ENCODE measurements at places on chromosomes 1 and 21. TPM values are rescaled to one million over a fixed set of nuclear protein-coding genes. Genes with fewer than 3 reads are reported as not detected.
A peak's percentile ranks its signal among the peaks of the same experiment; 100 is the strongest.

The OR6N1 gene
- not detected for total RNA-seq

- no peak overlapping the region for H3K27ac ChIP-seq
- no peaks in the 10 kb centered on the region for H3K27me3 ChIP-seq
- H3K4me1 ChIP-seq: peaks cover 30% of the 10 kb centered on the region
- DNase-seq: no peak
- no peaks in the 10 kb centered on the region for H3K36me3 ChIP-seq
- no peak overlapping the region for H3K4me3 ChIP-seq
Observed at GRCh38 chr1:59706303-59706599, 108.5 kb upstream of the HOOK1 start.

The HHAT gene
- total RNA-seq: 4.4 TPM

The PARS2 gene
- 6.4 TPM for total RNA-seq

DNA sequence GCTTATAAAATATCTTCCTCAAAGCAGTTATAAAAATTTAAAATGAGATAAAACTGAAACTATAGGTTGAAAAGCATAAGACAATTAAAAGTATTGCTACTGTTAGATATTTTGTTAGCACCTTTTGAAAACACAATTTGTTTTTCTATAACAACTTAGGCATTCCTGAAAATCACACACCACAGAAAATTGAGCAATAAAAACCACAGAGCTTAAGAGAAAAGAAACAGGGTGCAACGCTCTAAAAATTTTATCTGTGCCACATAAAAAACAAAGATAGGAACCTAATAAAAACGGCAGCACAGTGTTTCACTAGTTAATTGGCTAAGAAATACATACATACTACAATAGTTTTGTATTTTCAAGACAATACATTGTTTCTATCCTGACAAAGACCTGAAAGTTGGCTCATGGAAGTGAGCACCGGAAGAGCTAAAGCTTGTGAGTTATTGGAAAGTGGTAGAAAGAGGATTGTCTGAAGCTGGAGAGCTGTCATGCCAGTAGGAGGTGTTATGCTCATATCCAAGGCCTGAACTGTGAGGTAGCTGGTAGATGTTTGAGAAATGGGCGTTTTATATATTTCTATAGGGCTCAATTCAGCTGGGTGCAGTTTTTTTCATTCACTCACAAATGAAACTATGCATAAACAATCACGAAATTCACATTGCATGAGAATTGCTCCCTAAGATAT lies 45.8 kb downstream of the RGS7 start:
- H3K4me1 ChIP-seq: no peaks in the 10 kb centered on the region
- no peaks in the 10 kb centered on the region for H3K36me3 ChIP-seq
- H3K27ac ChIP-seq: no peak overlapping the region
- H3K27me3 ChIP-seq: no peaks in the 10 kb centered on the region
- DNase-seq: no peak
- no peak overlapping the region for H3K4me3 ChIP-seq

GRCh38 chr1:15065291-15065690 lies 88.3 kb upstream of the TMEM51 start:
- H3K27ac ChIP-seq: no peak overlapping the region
- peaks cover 45% of the 10 kb centered on the region for H3K36me3 ChIP-seq
- H3K27me3 ChIP-seq: no peaks in the 10 kb centered on the region
- no peak for DNase-seq
- no peak overlapping the region for H3K4me3 ChIP-seq

- no peaks in the 10 kb centered on the region for H3K4me1 ChIP-seq
- no peak overlapping the region for H3K27ac ChIP-seq
- no peak overlapping the region for H3K4me3 ChIP-seq
- DNase-seq: no peak
- H3K27me3 ChIP-seq: no peaks in the 10 kb centered on the region
Observed at GRCh38 chr1:6547301-6547700, 7.0 kb downstream of the NOL9 start.

- no peak for DNase-seq
- H3K27me3 ChIP-seq: no peaks in the 10 kb centered on the region
- no peaks in the 10 kb centered on the region for H3K4me1 ChIP-seq
- H3K4me3 ChIP-seq: no peak overlapping the region
Observed at GRCh38 chr1:3788756-3789420, 7.4 kb downstream of the LRRC47 start.

DNA sequence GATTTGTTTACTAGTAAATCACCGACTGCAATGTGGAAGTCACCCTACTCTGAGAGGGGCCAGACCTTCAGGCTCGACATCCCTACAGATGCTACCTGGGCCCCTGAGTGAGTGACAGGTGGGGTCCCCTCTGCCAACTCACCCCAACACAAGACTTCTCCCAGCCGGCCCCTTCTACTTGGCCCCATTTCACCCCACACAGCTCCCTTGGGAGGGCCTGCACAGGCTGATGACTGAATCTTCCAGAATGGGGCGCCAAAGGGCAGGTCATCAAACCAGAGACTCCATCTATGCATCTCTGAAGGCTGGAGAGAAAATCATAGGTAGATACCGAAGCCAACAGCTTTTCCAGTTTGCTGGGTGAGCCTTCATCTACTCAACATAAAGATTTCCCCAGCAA lies 9.4 kb upstream of the S100A8 start:
- H3K4me3 ChIP-seq: no peak overlapping the region
- no peak overlapping the region for H3K27ac ChIP-seq
- no peaks in the 10 kb centered on the region for H3K4me1 ChIP-seq
- H3K36me3 ChIP-seq: no peaks in the 10 kb centered on the region
- peaks cover 6% of the 10 kb centered on the region for H3K27me3 ChIP-seq

The CFHR4 gene
- total RNA-seq: not detected

GRCh38 chr1:7558921-7559869 lies 211.9 kb upstream of the VAMP3 start:
- DNase-seq: no peak
- no peak overlapping the region for H3K27ac ChIP-seq
- no peaks in the 10 kb centered on the region for H3K27me3 ChIP-seq
- no peaks in the 10 kb centered on the region for H3K36me3 ChIP-seq
- peaks cover 14% of the 10 kb centered on the region for H3K4me1 ChIP-seq

The SPAG17 gene
- total RNA-seq: 1.2 TPM

- no peak overlapping the region for H3K27ac ChIP-seq
- peaks cover 18% of the 10 kb centered on the region for H3K36me3 ChIP-seq
- DNase-seq: no peak
- H3K4me3 ChIP-seq: no peak overlapping the region
- H3K4me1 ChIP-seq: no peaks in the 10 kb centered on the region
Observed at GRCh38 chr1:20896826-20897225, 109.7 kb upstream of the HP1BP3 start.

- H3K36me3 ChIP-seq: no peaks in the 10 kb centered on the region
- peaks cover 31% of the 10 kb centered on the region for H3K4me1 ChIP-seq
- H3K27ac ChIP-seq: no peak overlapping the region
- no peak overlapping the region for H3K4me3 ChIP-seq
- DNase-seq: no peak
Observed at GRCh38 chr1:27876341-27877114, 4.2 kb downstream of the THEMIS2 start.

The ADCY10 gene
- total RNA-seq: 0.18 TPM

DNA sequence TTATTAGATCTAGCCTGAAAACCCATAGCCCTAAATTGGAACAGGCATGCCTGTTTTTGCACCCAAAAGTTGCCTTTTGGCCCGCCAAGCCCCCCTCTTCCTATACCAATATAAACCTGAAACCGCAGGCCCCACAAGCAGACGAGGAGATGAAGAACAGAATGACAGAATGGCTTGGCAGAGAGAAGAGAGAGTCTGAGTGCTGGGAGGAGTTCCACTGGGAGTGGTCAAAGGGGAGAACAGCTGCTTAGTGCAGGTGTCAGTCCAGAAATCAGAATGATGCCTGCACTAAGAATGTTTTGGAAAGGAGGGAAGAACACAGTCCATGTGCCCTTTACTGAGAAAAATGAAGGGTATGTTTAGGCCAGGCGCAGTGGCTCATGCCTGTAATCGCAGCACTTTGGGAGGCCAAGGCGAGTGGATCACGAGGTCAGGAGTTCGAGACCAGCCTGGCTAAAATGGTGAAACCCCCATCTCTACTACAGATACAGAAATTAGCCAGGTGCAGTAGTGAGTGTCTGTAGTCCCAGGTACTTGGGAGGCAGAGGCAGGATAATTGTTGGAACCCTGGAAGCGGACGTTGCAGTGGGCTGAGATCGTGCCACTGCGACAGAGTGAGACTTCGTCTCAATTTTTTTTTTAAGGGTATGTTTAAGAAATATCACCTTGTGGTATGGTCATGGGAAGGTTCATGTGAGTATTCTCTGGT lies 9.4 kb downstream of the DYRK1A start:
- DNase-seq: peak; percentile 68
- no peak overlapping the region for H3K27ac ChIP-seq
- no peaks in the 10 kb centered on the region for H3K27me3 ChIP-seq
- H3K36me3 ChIP-seq: no peaks in the 10 kb centered on the region
- peaks cover 21% of the 10 kb centered on the region for H3K4me1 ChIP-seq

The CD244 gene
- 0.13 TPM for total RNA-seq

- H3K27ac ChIP-seq: no peak overlapping the region
- H3K36me3 ChIP-seq: no peaks in the 10 kb centered on the region
Observed at GRCh38 chr1:199545780-199546179, 481.7 kb upstream of the NR5A2 start.

DNA sequence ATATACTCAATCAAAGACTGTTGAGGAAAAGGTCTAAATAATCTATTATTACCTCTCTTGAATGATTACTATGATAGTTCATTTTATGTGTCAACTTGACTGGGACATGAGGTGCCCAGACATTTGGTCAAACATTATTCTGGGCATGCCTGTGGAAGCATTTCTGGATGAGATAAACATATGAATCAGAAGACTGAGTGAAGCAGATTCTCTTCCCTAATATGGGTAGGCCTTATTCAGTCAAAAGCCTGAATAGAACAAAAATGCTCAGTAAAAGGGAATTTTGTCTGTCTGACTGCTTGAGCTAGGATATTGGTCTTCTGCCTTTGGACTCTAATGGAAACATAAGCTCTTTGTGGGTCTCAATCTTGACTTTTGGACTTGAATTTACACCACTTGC lies 73.3 kb upstream of the SOX13 start:
- peaks cover 3% of the 10 kb centered on the region for H3K4me1 ChIP-seq
- no peaks in the 10 kb centered on the region for H3K36me3 ChIP-seq
- DNase-seq: no peak
- H3K27ac ChIP-seq: no peak overlapping the region
- no peak overlapping the region for H3K4me3 ChIP-seq

The AMY2A gene
- total RNA-seq: not detected

GRCh38 chr1:87872189-87872588 lies 543.5 kb downstream of the LMO4 start:
- no peaks in the 10 kb centered on the region for H3K36me3 ChIP-seq
- no peak for DNase-seq
- H3K27ac ChIP-seq: no peak overlapping the region
- H3K4me1 ChIP-seq: no peaks in the 10 kb centered on the region
- no peak overlapping the region for H3K4me3 ChIP-seq

DNA sequence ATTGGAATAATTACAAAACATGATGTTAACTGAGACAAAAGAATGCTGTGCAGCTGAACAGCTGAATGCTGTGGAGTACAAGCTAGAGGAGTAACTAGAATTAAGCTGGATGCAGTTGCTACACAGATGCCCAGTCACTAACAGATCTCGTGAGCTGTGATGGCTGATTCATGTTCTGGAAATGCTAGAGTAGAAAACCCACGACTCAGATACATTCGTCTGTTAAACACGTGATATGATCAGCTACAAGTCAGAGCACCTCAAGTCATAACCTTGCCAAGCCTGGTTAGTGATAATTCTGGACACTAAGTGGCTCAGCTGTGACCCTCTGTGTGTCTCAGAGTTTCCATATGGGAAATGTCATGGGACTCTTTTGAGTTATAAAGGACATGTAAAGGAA lies 89.7 kb upstream of the ESRRG start:
- peaks cover 26% of the 10 kb centered on the region for H3K4me1 ChIP-seq
- H3K4me3 ChIP-seq: no peak overlapping the region
- no peaks in the 10 kb centered on the region for H3K36me3 ChIP-seq

The KRTCAP2 gene
- 70.4 TPM for total RNA-seq

The GPR52 gene
- 0.89 TPM for total RNA-seq

The KIAA0040 gene
- total RNA-seq: 9.1 TPM

DNA sequence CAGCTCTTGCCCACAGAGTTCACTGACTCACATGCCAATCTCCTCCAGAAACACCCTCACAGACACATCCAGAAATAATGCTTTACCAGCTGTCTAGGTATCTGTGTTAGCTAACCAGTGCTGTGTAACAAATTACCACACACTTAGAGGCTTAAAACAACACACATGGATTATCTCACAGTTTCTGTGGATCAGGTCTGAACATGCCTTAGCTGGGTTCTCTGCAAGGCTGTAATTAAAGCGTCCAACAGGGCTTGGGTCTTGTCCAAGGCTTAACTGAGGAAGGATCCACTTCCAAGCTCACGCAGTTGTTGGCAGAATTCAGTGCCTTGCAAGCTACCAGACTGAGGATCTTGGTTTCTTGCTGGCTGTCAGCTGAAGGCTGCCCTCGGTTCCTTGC lies 92.5 kb upstream of the RGS4 start:
- H3K36me3 ChIP-seq: no peaks in the 10 kb centered on the region
- H3K4me1 ChIP-seq: no peaks in the 10 kb centered on the region
- no peak overlapping the region for H3K27ac ChIP-seq
- H3K4me3 ChIP-seq: no peak overlapping the region
- no peaks in the 10 kb centered on the region for H3K27me3 ChIP-seq

Measured in muscle of leg (tissue), 16 donors.